ENCODE measurements at places on chromosomes 5 and 9. TPM values are rescaled to one million over a fixed set of nuclear protein-coding genes. Genes with fewer than 3 reads are reported as not detected.

The TESK1 gene
- total RNA-seq, result 4.8 TPM

The CORO2A gene
- total RNA-seq, result 3.9 TPM

The SEMA6A gene
- total RNA-seq, result 34.7 TPM

GRCh38 chr9:133572821-133573361 is 36.3 kb downstream of the FAM163B start:
- DNase-seq, result peak; percentile 76

DNA sequence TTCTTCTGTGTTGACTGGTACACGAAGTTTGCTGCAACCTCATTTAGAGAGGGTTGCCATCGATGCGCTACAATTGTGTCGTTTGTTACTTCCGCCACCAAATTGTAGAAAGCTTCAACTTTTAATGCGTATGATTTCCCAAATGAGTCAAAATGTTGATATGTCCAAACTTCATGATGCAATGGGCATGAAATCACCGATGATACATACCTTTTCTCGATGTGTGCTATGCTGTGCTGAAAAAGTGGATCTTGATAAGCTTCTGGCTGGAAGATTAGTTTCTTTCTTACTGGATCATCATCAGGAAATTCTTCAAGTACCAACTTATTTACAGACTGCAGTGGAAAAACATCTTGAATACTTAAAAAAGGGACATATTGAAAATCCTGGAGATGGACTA is 65.7 kb downstream of the TMEM38B start:
- DNase-seq, result no peak

DNA sequence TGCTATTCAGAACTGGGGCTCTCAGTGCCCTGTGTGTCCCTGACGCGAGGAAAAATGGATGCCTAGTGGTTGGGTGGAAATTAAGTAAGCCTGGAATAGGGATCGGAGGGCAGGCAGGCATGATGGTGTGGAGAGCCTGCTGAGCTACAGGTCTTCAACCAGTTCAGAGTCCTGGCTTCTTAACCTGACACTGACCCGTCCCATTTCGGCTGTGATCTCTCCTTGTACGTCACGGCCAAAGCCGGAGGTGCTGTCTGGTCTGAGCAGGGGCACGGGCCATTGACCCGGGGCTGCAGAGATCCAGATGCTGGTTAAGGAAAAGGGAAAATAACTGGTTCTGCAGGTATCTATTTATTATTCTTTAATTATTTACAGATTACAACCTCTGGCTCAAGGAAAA is 27.9 kb downstream of the RHOBTB3 start:
- no peak for DNase-seq

- no peak for DNase-seq
Measured at GRCh38 chr5:82183828-82184227, 94.3 kb downstream of the RPS23 start.

- DNase-seq, result peak; percentile 10
Measured at GRCh38 chr9:131671133-131671520, 68.7 kb downstream of the RAPGEF1 start.

DNA sequence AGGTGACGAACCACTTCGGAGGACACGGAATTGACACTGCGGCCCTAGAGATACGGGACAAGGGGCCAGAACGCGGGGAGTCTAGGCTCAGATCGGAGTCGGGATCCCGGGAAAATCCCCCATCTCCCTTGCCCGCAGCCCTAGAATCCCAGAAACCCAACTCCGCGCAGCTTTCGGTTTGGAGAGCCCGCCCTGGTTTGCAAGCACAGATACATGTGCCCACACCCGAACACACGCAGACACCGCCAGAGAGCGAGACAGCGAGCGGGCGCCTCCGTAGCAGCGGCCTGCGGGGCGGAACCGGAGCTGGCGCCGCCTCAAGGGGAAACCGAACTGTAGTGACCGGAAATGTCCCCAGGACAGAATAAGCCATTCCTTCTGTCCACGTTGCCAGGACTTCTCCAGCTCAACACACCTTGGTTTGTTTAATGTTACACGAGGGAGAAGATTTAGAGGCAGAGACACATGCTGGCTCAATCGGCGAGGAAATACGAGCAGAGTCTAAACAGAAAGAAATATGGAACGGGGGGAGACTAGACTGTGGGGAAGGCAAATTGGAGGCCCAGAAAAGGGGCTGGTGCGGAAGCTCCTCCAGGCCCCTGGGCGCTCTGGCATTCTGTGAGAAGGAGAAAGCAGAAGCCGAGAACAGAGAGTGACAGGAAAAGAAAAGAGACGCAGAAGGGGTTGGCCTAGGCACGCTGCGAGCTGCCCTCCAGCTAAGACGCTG is 2.9 kb upstream of the PAX5 start:
- DNase-seq, result peak; percentile 42
